ENCODE measurements at places on chromosomes 16 and 17.

DNA sequence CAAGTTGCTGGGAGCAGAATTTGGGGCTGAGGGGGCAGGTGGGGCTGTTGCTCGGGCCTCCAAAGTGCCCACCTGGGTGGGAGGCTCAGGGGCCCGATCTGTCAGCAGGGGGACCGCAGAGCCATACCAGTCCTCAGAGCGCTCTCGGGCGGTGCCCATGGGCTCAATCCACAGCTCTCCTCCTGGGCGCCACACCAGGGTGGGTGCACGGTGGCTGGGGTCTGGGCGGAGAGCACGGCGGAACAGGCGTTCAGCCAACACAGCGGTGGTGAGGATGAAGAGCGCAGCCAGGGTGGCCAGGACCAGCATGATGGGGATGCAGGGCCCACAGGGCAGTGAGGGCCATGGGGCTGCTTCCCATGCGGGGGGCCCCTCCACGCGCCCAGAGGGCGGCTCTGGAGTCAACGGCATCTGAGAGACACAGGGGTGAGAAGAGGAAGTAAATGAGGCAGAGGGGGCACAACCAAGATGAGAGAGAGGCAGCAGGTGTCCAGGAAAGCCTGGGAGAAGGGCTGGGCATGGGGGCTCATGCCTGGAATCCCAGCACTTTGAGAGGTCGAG is 1.2 kb downstream of the C16orf54 start:
- no peak for DNase-seq

DNA sequence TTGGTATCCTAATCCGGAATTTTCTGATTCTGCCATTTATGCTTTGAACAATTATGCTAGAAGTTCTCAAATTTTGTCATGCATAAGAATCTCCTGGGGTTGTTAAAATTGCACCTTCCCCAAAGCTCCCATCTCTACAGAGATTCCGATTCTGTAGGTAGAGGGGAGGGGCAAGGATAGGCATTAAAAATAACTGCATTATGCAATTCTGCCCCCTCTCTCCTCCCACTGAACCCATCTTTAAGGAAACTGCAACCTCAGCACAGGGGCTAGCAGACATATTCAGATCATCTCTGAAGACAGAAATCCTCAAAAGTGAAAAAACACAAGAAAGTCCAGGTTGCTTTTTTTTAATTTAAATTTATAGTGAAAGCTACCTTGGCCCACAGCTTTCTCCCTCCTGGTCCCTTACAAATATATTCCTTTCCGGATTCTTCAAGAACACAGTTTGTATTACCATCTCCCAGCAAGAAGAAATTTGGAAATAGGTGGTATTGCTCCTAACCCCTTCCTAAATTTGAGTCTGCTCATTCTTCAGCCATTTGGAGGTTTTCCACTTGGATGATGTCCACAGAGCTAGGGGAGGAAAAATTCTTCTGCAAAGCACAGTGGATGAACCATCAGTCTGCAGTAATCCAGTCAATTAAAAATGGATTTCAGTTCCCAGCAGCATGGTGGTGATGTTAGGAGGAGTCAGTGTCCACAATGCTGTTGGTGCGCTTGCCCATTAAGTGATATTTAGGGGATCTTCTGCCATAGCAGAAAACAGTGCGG is 67.7 kb downstream of the RBFOX1 start:
- DNase-seq = no peak

- peak; percentile 52 for DNase-seq
Observed at GRCh38 chr17:63445954-63446752, at the start of gene CYB561. Gene CYB561 (minus strand): TSS chr17:63446306. CDS start chr17:63437547, 8,759 bp downstream.

- DNase-seq = no peak
Observed at GRCh38 chr17:50221266-50221863, 19.9 kb upstream of the COL1A1 start.
